ENCODE measurements at places on chromosomes 1 and 21. TPM values are rescaled to one million over a fixed set of nuclear protein-coding genes. Genes with fewer than 3 reads are reported as not detected.

The ARHGEF19 gene
- polyA plus RNA-seq: 13.3 TPM

The KLHDC9 gene
- polyA plus RNA-seq: 3.3 TPM

The GALE gene
- 20.5 TPM for polyA plus RNA-seq

The PLA2G2D gene
- not detected for polyA plus RNA-seq

Data from GM23248 (cell line).